ENCODE measurements at places on chromosomes 7 and 10.

DNA sequence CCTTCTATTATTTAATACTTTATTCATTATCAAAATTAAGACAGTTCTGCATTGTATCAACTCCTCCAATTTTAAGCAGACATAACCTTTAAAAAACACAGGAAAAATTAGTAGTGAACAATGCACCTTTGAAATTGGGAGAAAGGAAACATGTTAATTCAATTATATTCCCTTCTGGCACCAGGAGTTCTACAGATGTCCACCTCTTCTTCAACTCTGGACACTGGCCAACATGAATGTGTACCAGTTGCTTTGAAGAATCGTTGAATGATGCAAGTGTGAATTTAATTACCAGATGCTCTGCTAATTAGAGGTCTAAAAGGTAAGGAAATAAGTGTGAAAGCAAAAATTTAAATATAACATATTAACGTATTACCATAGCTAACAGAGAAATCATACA, 206.7 kb upstream of the IGFBP3 start:
- no peak for DNase-seq

DNA sequence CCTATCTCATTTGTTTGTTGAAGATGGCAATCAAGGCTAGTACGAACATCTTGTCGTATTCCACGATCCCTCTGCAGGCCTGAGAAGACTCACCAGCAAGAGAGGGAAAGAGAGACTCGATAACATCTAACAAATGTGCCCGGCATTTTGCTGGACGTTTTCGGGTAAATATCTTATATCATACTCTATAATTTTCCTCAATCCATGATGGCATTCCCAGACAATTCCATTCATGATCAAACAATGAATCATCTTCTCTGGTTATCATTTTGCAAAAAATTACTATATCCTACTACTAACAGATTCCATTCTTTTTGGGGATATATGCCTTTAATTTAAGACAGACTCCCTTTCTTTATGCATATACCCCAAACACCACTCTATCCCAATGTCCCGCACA, 118.1 kb downstream of the TYW1B start:
- DNase-seq = peak; percentile 81

DNA sequence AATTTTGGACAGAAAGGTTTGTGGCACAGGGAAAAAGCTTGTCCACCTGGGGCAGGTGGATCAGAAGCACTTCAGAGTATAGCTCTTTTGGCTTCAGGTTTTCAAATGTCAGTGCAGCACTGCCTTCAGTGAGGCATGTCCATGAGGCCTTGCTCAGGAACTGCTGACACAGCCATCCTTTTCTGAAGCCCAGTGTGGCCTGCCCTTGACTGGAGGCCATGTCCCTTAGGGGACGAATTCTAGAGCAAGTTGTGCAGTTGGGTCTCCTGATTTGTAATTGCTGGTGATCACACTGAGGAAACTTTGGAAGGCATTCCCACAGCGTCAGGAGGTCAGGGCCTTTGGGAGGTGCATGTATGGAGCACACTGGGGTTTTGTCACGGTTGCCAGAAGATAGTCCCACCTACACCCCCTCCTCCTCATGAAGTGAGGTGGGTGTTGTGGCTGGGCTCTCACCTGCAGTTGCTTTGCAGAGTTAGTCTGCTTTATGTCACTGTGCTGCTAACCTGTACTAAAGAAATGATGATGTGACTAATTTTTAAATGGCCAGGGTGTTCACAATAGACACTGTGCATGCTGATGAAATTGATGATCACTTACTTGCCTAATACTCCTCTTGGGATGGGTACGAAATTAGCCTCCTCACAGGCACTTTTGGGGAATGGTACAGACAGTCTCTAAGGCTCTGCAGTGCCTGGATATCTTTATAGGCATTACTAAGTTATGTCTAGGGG, 41.7 kb downstream of the OGDH start:
- DNase-seq = no peak

- DNase-seq = no peak
These were observed 29.3 kb downstream of the COL26A1 start for GRCh38 chr7:101391991-101392390.

DNA sequence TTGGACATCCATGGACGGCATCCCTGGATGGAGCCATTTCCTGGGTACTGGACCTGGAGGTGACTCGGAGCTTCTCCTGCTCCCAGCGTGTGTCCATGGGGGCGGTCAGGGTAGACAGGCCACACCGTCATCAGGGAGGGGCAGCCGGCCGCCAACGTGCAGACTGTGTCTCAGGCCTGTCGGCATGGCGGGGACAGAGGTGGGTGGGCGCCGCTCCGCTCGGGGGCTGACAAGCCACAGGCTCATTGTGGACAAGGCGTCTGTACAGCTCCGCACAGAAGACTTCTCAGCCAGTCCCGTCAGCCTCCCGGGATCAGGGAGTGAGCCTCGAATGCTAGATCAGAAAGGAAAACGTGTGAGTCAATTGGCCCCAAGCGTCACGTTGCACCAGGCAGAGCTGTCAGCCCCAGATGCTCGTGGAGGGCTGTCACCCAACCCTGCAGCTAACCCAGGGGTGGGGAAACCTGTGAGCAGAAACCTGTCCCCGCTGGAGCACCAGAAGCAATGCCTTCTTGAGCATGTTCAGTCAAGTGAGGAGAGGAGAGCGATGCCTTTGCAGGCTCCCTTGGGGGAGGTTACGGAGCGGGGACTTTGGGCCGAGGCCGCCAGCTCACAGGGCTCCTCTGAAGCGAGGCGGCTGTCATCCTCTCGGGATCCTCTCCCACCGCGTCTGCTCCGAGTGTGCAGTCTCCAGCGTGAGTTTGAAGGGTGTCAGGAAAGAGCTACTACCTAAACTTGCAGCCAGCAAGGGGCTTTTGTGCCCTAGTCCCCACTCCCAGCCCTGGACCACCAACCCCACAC, 16.0 kb upstream of the DPYSL4 start:
- DNase-seq = no peak

- DNase-seq = no peak
These were observed 24.0 kb downstream of the GRM3 start for GRCh38 chr7:86667732-86668131.

All from fibroblast of skin of scalp (primary cell).